ENCODE measurements at places on chromosomes 5 and 9.
A peak's percentile ranks its signal among the peaks of the same experiment; 100 is the strongest.

DNA sequence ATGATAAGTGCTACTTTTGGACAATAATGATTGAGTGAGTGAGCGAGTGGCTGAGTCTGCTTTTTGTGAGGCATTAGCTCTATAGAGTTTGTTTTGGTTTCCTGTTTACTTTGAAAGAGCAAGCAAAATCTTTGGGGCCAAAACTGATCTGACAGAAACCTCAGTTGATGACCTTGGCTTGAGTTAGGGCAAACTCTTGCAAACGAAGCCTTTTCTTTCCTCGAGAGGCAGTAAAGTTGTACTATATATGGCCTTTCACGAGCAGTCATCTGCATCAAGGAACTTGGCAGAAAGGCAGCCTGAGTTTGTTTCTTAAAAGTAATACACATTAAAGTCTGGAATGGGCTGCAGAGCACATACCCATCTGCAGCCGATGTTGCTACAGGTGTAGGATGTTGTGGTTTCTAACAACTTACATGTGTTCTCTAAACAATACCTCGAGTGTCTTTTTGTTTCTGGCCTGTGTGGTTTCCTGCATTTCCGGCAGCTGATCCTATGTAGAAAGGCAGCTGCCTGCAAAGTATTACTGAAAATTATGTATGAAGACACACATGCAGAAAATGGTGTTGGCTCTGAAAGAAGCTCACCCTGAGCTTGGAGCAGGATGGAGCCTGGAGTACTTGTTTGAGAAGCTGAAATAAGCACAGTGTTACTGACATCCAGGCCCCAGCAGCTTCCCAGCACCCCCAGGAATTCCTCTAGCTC, 60.8 kb downstream of the FOXD1 start:
- DNase-seq: no peak

DNA sequence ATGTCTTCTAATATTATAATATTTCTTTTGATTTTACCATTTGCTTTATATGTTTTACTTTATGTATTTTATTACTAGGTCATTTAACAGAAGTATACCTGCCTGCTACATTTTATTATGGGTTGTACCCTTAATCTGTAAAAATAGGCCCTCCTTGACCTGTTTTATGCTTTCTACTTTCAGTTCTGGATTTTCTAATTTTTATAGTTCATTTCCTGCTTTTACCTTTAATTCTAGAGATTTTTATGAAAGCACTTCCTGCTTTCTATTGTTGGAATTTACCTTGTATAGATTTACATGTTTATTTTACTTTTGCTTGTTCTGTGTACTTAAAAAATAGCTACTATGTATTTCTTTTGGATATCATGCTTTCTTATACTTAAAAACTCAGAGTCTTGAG, 20.6 kb downstream of the ZNF618 start:
- no peak for DNase-seq

- no peak for DNase-seq
Observed at GRCh38 chr5:9474219-9475002, 71.5 kb downstream of the SEMA5A start.

- no peak for DNase-seq
Observed at GRCh38 chr9:10661994-10662393, 49.2 kb upstream of the PTPRD start.

DNA sequence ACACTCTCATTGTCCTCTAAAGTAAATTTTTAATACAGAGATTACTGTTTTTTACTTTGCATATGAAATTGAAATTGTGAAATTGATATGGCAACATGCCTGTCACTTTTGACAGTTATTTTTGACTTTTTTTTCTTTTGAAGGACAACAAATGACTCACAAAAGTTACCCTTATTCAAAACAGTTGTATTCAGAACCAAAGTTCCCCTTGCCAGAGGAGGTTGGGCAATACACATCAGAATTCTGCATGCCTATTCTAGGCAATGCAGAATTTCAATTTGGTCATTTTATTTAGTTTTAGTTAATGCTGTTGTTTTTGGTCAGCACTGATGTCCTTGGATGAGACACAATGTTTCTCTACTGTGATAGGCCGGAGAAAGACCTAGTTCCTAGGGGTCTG, 299.1 kb upstream of the PRR16 start:
- DNase-seq: no peak

GRCh38 chr5:31300501-31300900, 107.0 kb downstream of the CDH6 start:
- no peak for DNase-seq

DNA sequence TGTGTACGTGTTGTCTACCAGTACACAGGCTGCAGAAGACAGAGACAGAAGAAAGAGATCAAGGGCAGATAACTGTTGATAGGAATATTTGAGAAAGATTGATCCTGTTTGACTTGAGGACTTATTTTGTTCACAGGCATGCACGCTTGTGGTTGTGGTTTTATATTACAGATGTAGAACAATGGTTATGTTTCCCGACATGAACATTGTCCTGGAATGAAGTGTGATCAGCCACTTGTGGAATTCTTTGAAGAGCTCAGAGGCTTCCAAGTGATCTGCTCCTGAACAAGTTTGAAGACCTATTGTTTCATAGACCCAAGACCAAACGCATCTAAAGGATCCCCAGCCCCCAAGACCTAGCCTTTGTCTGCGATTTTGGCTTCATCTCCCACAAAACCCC, 13.7 kb downstream of the TEX53 start:
- DNase-seq: no peak

GRCh38 chr9:111482694-111483438, 1.3 kb downstream of the ECPAS start:
- DNase-seq: peak; percentile 7

GRCh38 chr5:109971968-109972367, 282.2 kb downstream of the MAN2A1 start:
- DNase-seq: no peak

DNA sequence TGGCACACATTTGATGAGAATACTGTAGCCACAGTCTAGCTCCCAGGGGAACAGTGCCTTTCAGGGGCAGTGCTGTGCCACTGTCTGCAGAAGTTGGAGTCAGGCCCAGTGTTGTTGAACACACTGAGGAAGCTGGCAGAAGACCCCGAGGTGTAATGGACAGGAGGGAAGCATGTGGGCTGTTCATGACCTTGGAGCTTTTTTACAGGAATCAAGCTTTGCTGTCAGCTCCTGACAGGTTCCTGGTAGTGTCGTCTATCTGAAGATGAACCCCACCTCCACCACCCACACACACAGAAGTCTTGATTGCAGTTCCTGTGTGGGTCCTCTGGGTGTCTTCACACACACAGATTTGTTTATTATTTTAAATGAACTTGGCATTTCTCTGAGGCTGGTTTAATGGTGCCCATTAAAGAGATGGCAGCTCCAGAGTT, 40.3 kb upstream of the TNFAIP8 start:
- DNase-seq: peak; percentile 43

- no peak for DNase-seq
Observed at GRCh38 chr5:107359033-107359915, 311.5 kb downstream of the EFNA5 start.

DNA sequence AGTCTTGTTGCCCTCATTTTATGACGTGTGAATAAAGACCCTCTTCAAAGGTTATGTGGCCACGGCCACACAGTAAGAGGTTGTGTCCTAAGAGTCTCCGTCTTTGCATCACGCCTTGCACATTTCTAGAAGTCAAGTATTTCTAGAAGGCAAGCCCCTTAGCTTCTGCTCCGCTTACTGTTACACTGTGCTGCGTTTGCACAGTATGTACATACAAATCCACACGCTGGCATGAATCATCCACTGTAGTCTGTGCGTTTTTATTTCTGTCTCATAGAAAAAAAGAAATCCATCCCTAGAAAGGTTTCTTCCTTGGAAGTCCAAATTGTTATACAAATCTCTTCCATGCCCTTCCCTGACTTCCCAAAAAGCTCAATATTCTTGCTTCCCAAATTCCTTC, 21.4 kb upstream of the ICE1 start:
- no peak for DNase-seq

GRCh38 chr5:141608557-141608956, 10.2 kb downstream of the DIAPH1 start:
- no peak for DNase-seq

GRCh38 chr5:176781054-176781375, 29.3 kb upstream of the UNC5A start:
- DNase-seq: no peak

- DNase-seq: peak; percentile 57
Observed at GRCh38 chr5:175534070-175534932, 55.9 kb downstream of the SFXN1 start.

DNA sequence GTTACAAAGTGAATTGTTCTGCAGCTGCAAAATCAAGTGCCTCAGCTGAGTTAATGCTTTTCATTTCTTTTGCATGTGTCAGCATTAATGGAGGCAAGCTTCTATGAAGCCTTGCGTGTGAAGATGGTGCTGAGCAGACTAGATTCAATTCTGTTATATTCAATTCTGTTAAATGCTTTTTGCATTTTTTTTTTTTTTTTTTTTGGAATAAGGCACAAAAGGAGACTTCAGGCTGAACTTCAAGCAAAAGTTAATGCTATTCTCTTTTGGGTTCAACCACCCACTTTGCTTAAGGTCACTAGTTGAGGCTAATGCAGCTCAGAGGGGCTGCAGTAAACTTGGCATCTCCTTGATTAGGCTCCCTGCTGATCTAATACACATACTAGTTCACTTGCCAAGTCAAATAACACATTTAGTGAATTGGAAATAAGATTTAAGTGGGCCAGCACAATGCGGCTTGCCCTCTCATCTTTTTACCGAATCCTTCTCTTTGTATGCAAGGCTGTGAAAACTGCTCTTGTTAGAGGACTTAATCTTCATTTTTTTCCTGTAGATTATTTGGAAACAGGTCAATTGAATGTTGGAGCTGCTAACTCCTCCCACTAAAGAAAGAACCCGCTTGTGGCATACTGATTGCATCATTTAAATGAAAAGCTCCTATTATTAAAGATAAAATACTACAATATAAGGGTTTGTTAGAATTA, 1020.2 kb downstream of the NR2F1-AS1 start:
- DNase-seq: no peak

DNA sequence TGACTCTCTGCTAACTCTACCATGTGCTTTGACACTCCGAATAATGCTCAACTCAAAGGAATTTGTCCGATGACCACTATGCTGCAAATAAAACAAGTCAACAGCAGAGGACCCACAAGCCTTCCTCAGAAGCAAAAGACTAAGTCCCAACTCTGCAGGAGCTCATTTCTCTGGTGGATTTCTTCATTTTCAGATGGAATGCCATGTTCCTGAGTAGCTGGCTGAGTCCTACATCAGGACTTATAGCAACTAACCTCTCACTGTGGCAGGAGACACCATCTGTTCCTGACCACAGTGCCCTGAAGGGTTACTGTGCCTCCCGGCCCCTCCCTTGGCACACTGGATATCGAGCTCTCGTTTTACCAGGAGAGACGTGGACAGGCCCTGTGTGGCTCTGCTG, 20.8 kb downstream of the LHFPL2 start:
- DNase-seq: no peak

- no peak for DNase-seq
Observed at GRCh38 chr9:94557376-94557775, 2.5 kb downstream of the PCAT7 start.

- DNase-seq: no peak
Observed at GRCh38 chr5:74787424-74787823, 20.4 kb downstream of the NSA2 start.

DNA sequence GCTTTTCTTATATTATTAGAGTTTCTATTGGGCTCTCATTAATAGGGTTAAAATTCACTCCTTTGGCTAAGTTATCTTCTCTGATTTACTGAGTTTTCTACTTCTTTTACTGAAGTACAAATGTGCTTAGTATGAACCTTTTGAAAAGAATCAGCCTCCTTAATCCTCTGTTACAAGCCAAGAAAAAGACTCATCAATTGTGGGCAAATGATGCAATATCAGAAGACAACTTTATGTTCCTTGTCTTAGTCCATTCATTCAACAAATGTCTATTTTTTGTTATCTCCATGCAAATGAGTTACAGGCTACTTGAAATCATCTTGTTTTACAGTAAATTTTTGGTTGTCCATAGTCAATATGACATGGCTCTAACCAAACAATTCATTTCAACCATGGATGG, 40.3 kb downstream of the SNCAIP start:
- no peak for DNase-seq

DNA sequence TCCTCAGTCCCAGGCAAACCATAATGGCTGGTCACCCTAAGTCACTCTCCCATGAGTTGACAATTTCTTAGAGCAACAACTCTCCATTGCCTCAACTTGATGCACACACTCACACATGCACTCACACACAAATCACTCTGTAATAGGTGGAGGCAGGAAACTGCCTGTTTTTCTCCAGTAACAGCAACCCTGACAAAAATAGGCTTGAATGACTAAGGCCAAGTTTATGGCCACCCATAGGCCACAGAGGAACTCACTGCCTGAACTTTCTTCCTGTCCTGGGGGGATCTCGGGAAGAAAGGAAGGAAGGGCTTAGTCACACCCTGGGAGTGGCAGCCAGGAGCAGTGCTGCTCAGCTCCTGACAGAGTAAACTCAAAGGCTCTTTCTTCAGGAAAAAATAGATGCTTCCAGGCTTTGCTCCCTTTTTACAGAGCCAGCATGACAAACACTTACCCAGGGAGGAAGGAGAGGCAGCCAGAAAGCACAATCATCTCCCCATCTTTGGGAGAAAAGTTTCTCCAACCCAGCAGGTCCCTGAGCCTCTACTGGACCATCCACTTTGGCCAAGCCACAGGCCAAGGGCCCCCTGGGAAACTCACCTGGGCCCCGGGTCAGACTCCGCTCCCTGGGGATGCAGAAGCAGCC, 368 bp downstream of the SH3TC2 start:
- no peak for DNase-seq

DNA sequence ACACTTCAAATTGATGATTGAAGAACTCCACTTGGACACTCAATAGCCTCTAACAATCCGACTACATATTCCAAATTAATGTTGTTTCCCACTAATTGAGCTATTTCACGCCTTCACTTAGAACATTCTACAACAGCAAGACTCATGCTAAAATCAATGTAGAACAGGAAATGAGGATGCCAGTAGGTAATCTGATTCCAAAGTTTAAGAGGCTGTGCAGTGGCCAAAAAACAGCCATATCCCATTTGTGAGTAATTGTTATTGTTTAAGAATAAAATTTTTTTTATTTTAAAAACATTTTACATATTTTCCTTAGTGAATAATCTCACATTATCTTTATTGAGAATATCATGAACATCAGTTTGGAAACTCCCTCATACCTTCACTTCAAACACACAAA, 35.7 kb upstream of the GHR start:
- DNase-seq: no peak

GRCh38 chr9:95206143-95206542, 111.4 kb downstream of the FANCC start:
- no peak for DNase-seq

- no peak for DNase-seq
Observed at GRCh38 chr9:88949961-88950340, 41.3 kb upstream of the S1PR3 start.

DNA sequence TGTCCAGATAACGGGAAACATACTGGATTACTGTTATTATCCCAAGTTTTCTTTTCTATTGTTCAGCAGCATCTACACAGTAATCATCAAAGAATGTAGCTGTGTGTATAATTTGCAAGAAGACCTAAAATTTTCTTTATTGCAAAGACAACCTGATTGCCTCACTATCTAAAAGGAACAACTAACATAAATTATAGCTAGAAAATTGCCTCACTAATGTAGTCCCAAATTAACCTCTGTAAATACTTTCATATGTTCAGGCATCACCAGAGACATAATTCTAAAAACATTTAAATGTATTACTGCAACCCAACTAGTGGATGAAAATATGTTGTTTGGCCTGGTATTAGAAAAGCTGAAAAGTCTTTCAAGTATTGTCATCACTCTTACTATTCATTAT, 275.4 kb downstream of the CDH12 start:
- no peak for DNase-seq
